ENCODE measurements at places on chromosomes 4 and X.

- no peak for DNase-seq
Measured at GRCh38 chr4:20598626-20599025, 101.6 kb upstream of the PACRGL start.

- DNase-seq, result no peak
Measured at GRCh38 chrX:115896362-115896761, 274.2 kb upstream of the AGTR2 start.

DNA sequence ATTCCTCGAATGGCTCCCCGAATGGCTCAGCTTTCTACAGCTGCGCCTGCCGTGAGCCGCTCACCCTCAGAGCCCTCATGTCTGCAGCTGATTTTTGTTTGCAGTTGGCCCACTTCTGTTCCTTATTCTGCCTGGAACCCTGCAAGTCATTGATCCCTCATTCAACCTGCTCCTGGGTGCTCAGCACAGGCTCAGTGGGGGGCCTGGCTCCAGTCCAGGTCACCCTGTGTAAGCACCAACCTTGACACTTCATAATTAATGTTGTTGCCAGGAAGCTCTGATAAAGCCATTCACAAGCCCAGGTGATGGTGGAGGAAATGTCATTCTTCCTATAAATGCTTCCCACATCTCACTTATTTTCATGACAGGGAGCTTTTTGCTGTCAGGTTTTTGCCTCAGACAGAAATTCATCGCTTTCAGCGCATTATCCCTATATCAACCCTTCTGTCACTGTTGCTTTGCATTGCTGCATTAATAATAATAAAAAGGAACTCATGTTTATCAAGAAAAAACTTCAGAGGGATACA lies 85.7 kb downstream of the F11 start:
- DNase-seq, result no peak

GRCh38 chr4:70992391-70992881 lies 1.0 kb upstream of the DCK start:
- no peak for DNase-seq

DNA sequence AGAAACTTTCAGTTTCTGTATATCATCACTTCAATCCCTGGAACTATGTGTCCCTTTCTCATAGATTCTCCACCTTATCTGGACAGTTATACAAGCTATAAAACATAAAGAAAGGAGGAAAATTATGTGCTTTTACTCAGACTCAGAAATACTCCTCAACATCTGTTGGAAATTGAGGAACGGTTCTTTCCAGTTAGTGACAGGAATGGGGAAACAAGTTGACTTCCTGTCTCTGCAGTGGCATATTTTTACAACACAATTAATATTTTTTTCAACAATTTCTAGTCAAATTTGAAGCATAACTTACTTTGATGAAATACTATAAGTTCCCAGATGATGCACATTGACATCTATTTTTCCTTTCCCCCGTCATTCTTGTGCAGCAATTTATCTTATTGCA lies 27.9 kb downstream of the ABHD18 start:
- no peak for DNase-seq

GRCh38 chrX:22788221-22788620 lies 211.5 kb upstream of the DDX53 start:
- no peak for DNase-seq

DNA sequence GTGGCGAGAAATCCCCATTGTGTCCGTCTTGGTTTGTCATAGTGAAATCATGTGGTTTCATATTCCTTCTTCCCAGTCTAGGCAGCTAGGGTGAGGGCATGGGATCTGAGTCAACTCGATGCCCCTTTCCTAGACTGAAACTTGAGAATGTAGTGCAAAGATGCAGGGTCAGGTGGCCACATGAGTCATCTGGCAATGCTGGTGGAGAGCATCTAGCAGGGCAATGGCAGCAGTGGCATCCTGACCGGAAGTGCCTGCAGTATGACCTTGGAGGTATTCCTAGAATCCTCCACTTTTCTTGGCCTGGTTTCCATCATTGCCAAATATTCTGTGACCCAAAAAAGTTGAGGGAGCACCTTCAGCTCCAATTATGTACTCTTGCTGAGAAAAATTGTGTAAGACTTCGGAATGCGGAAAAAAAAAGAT lies 39.1 kb upstream of the TMEM184C start:
- DNase-seq, result no peak

DNA sequence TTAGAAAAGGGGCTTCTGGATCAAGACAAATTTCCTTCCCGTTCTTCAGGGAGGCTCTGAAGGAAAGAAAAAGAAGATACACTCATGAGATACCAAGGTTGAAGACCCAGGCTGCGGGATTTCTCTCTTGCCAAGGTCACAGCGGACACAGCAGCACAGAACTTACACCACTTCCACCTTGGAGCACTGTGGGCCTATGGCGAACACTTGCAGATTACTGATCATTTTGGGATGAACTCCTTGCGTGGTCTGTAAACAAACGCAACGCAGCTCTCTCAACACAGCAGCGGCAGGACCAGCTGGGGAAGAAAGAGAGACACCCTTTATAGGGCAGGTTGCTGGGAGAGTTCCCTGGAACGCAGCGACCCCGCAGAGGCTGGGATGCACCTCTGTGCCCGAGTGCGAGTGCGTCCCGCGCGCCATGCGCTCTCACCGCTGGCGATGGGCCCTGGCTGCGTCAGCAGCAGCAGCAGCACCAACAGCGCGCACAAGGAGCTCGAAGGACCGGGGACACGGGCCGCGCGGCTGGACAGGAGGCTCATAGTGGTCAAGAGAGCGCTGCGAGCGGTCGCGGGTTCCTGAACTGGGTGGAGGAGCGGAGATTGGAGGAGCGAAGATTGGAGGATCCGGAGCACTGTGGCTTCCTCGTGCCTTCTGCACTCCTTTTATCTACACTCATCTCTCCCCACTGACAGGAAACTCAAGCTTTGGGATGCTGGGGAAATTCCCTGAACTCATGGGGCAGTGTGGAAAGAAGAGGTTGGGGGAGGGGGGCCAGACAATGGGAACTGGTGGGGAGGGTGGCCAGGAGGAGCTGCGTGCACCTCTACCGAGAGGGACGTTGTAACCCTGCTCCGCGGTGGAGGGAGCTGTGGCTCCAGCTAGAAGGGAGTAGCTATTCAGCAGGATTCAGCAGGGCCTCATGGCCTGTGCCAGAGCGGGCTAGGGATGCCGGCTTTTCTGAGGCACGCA lies at the start of gene CXCL5:
Gene CXCL5 (minus strand): TSS at position 638 of the 972 bp plus-strand sequence. CDS start 96 bp downstream, at position 542.
- DNase-seq, result no peak

DNA sequence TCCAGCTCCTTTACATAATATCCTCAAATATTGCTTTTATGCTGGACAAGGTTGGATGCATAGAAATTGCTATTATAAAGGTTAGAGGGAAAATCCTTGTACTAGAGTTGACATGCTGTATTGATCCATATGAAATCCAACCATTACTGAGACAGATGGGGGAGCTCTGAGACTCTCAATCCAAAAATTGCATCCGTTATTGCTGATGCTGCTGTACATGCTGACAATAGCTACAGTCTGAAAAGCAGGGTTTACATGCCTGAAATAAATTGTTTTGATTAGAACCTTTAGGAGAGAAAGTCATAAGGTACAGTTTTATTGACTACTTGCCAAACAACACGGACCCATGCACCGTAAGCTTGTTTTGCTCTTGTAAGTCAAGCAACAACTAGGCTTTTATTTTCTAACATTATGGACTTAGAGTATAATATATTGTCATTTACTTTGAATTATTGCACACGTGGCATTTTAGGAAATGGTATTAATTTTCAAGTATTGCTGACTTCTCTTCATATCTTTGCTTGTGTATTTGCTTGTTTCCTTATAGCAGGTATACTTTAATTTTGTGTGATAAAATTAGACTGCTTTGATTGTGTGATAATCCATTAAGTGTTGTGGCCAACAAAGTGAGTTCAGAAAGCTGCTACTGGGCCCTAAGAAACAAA lies 1365.2 kb downstream of the STIM2 start:
- no peak for DNase-seq

GRCh38 chr4:31052519-31052918 lies 332.4 kb downstream of the PCDH7 start:
- no peak for DNase-seq

- no peak for DNase-seq
Measured at GRCh38 chrX:22389556-22390179, 117.0 kb downstream of the CBLL2 start.

GRCh38 chr4:6420972-6421371 lies 51.4 kb downstream of the PPP2R2C start:
- no peak for DNase-seq

- no peak for DNase-seq
Measured at GRCh38 chr4:38169524-38169923, 209.3 kb downstream of the PTTG2 start.

- no peak for DNase-seq
Measured at GRCh38 chr4:26174027-26174426, 146.8 kb upstream of the RBPJ start.

- no peak for DNase-seq
Measured at GRCh38 chr4:89331686-89332544, 24.3 kb upstream of the GPRIN3 start.

- no peak for DNase-seq
Measured at GRCh38 chrX:47958761-47959342, 44.9 kb downstream of the ZNF182 start.

DNA sequence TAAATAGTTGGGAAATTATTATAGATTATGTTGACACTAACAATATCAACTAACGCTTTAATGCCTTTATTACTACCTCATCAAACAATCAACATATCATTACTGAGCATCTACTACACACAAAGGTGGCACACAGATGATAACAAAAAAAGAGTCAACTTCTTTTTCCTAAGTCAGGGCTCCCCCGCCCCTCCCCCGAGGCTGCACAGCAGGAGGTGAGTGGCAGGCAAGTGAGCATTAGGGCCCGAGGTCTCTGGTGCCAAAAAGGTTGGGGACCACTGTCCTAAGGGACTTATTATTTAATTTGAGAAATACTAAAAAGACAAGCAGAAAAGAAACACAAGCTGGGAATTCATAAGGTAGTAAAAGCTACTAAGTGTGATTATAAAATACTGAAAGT lies 50.3 kb upstream of the MCF2 start:
- DNase-seq, result no peak

- DNase-seq, result no peak
Measured at GRCh38 chr4:25888781-25889180, 25.2 kb upstream of the SMIM20 start.

DNA sequence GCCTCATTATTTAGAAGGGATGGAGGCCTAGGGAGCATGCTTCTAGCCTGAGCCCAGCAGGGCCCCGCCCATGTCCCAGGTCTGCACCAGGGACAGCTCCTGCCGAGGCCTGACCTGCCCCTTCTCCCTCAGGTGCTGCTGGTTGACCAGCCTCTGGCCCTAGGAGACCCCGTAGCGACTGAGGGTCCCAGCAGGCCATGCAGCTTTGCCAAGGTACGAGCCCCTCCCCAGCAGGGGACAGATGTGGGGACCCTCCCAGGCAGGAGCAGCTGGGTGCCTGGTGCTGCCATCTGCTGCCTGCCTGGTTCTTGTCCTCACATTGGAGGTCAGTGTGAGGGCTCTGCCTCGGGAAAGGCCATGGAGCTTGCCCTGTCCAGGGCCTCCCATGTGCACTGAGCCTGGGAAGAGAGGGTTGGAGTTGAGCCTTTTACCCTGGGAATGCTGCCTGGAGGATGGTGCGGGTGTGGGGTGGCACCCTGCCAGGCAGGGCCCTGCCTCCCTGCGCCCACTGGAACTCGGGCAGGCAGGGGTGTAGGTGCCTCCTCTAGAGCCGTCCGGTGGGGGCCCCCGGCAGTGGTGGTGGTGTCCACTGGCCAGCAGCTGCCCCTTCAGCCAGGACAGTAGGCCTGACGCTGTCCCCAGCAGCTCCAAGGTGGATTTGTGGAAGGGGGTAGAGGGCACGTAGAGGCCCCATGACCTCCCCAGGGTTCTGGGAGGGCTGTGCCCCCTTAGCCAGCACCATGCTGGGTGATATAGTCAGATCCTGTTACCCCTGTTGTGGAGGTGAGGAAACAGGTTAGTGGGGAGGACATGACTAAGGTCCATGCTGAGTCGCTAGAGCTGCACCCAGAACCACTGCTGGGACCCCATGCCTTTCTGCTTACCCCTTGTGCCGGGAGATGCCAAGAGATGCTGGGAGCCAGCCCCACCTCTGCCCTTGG lies 2.2 kb upstream of the MSANTD1 start:
- no peak for DNase-seq

DNA sequence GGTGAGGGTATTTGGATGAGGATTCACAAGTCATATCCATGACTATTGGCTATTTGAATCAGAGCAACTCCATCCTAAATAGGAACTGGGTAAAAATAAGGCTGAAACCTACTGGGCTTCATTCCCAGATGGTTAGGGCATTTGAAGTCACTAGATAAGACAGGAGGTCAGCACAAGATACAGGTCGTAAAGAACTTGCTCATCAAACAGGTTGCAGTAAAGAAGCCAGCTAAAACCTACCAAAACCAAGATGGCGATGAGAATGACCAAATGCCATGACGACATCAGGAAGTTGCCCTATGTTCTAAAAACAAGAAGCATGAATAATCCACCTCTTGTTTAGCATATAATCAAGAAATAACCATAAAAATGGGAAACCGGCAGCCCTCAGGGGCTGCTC lies 224.9 kb downstream of the PACRGL start:
- DNase-seq, result no peak

DNA sequence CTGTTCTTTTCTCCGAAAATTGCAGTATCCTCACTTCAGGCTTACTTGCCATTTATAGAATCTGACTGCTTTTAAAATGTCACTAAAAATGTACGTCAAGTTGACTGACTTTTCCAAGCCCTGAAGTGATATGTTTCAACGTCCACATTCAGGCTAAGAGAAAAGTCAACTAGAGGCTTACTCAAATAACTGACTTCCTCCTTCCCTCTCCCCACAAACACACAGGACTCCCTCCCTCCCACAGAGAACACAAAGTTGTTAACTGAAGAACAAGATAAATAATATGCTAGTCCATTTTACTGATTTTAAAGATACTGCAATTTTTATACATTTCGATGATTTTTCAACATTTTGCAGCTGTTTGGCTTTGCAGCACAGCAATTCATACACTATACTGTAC lies 13.8 kb upstream of the CDKL2 start:
- DNase-seq, result no peak

All from T-helper 1 cell (primary cell).